H7 (cell line): ENCODE measurements at places on chromosomes 11 and 22.

DNA sequence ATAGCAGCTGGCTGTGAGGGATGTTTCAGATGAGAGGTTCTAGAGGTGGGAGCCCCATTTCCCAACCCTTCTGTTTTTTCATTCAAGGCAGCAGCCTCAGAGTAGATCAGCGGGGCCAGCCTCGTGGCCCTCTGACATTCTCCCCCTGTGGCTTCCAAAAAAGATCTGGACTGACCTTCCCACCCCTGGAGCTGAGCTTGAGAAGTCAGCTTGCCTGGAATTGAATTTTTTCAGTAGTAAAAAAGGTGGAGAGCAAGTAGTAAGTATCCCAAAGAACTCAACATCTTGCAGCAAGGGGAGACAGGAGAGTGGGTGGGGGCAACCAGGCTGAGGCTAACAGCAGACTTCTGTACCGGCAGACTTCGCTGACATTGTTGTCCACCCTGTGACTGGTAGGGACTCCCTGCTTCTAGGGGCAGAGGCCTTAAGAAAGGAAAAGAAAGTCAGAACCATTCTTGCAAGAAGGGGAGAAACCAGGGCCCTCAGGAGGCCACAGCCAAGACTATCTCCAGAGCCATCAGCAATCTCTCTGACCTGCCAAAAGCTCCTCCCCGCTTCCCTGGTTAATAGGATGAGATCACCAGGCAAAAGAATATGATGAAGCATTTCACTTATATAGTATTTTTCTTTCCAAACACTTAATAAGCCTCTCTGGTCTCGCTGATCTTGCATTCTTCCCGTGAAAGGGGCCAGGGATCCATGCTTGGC lies 2.0 kb upstream of the GRIK4 start:
- DNase-seq: no peak

GRCh38 chr11:124699547-124699946 lies 25.8 kb downstream of the SPA17 start:
- no peak for DNase-seq

GRCh38 chr11:43547889-43548381 lies 132.6 kb upstream of the HSD17B12 start:
- DNase-seq: peak; percentile 92

DNA sequence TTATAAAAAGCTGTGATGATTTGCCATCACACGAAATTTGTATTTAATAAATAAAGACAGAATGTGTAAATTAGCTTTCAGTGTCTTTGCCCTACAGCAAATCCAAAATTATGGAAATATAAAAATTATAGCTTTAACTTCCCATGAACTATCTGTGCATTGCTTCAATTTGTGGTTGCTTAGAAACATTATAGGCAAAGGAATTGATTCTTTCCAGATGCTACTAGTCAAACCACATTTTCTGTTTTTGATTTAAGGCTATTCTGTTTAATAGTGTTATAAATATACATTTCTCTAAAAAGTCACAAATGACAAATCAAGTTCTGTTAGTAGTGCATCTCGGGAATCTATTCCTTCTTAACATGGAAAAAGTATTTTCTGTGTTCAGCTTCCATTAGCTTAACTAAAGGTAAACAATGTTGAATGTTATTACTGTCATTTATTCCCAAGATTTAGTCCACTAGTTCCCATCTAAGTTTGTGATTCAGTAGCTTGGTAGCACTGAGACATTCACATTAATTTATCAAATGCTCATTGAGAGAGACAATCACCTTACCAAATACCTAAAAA lies 1086.3 kb upstream of the CCDC90B start:
- DNase-seq: no peak

- no peak for DNase-seq
These were observed 32.6 kb downstream of the PPFIA1 start for GRCh38 chr11:70303070-70303469.

DNA sequence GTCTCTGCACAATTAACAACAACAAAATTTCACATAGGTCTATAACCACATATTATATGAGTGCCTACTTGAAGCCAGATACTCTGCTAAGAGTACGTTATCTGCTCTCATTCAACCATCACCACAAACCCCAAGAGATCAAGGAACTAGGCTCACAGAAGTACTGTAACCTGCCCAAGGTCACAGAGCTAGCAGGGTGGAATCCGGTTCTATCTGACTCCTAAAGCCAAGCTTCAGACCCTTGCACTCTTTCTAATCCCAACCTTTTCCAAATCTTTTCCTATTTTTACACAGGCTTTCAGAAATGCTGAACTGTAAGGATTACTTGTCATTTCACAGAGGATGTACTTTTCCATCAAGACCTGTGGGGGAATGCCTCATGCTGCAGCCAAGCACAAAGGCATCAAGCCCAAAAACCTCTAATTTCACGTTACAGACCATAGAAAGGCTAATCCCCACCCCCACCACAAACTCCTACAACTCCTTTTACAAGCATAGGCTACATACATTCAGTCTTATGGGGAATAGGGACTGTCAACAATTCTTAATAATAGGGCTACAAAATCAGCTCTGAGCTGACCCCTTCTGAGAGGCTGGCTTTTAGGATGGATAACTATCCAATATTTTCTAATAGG lies 927 bp downstream of the PRCP start:
- DNase-seq: no peak

GRCh38 chr11:75946531-75947530 lies 131.8 kb downstream of the UVRAG start:
- no peak for DNase-seq
